ENCODE measurements at places on chromosomes 16 and 17.

- no peak for DNase-seq
Measured at GRCh38 chr16:777826-778225, 10.4 kb downstream of the RPUSD1 start.

DNA sequence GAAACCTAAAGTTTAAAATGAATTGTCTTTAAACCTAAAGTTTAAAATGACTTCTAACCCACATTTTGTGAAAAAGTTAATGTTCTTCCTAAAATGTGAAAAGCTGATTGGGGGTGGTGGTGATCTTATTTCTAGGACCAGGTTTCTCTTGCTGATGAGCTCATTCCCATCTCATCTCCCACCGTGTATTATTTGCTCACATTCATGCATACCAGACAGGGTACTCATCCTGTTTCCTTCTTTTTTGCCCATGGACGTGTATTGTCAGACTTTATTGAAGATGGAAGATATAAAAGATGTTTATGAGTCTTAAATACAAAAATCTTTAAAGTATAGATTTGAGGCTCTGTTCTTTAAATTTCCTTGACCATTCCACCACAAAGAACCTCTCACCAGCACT lies 70.1 kb upstream of the MPHOSPH6 start:
- DNase-seq = no peak

DNA sequence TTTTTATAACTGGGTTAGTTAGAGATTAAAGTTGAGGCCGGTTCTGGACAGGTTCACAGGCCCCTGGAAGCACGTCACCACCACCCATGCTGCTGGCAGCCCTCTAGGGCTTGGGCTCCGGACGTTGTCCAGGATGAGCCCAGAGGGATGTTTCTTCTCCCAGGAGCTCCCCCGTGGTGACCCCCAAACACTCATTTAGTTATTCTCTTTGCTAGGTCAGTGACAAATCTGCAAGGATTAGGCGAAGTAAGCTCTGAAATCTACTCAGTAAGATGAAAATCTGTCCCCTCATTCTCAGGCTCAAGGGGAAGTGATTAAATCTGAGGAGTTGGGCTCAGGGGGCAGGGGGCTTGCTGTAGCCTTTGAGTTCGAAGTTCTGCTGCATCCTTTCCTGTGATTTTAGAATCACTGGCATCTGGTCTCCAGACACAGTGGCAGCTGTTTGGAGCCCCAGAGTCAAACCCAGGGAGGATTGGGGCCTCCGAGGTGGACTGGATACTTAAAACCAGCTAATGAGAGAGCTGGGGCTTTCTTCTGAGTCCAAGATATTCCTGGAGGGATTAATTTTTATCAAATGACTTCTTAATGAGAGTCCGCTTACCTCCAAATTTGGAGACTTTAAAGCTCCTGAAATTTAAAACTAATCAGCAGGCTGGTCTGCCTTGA lies 49.2 kb upstream of the HS3ST2 start:
- no peak for DNase-seq

DNA sequence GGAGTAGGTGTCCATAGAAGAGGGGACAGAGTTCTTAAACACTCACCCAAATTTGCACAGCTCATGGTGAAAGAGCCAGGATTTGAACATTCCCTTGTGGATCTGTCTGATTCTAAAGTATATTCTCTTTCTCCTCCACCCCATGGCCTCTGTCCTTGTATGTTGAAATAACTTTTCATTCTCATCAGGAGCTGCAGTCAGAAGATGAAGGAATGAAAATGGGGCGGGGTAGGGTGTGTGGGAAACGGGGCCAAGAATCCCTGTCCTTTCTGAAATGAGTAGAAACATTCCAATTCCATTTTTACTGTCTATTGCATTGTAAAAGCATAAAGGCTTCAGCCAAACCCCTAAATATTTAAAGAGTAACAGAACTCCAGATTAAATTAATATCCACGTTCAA lies 42.8 kb downstream of the NOG start:
- no peak for DNase-seq

GRCh38 chr17:44842748-44843147 lies 4.9 kb upstream of the HIGD1B start:
- no peak for DNase-seq

GRCh38 chr17:27560668-27561067 lies 70.3 kb upstream of the LGALS9 start:
- no peak for DNase-seq

- no peak for DNase-seq
Measured at GRCh38 chr17:16254773-16255400, 37.9 kb downstream of the PIGL start.

GRCh38 chr17:61420745-61421398 lies 21.2 kb downstream of the TBX2 start:
- DNase-seq = no peak

DNA sequence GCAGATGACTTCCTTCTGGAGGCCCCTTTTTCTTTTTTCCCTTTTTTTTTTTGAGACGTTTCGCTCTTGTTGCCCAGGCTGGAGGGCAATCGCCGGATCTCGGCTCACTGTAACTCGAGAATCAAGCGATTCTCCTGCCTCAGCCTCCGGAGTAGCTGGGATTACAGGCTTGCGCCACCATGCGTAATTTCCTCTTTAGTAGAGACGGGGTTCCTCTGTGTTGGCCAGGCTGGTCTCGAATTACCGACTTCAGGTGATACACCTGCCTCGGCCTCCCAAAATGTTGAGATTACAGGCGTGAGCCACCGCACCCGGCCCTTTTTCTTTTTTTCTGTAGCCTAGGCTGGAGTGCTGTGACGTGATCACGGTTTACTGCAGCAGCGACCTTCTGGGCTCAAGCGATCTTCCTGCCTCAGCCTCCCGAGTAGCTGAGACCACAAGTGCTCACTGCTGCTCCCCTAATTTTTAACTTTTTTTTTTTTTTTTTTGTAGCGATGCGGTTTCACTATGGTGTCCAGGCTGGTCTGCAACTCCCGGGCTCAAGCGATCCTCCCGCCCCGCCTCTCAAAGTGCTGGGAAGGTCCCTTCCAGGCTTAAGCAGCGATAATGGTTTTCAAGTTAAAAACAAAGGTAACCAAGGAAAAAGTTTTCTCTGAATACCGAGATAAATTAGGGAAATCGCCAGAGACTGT lies 956 bp upstream of the IST1 start:
- DNase-seq = no peak

GRCh38 chr17:1986783-1987451 lies 38.2 kb downstream of the RTN4RL1 start:
- DNase-seq = no peak

GRCh38 chr17:61687769-61688168 lies 96.8 kb upstream of the NACA2 start:
- DNase-seq = no peak

DNA sequence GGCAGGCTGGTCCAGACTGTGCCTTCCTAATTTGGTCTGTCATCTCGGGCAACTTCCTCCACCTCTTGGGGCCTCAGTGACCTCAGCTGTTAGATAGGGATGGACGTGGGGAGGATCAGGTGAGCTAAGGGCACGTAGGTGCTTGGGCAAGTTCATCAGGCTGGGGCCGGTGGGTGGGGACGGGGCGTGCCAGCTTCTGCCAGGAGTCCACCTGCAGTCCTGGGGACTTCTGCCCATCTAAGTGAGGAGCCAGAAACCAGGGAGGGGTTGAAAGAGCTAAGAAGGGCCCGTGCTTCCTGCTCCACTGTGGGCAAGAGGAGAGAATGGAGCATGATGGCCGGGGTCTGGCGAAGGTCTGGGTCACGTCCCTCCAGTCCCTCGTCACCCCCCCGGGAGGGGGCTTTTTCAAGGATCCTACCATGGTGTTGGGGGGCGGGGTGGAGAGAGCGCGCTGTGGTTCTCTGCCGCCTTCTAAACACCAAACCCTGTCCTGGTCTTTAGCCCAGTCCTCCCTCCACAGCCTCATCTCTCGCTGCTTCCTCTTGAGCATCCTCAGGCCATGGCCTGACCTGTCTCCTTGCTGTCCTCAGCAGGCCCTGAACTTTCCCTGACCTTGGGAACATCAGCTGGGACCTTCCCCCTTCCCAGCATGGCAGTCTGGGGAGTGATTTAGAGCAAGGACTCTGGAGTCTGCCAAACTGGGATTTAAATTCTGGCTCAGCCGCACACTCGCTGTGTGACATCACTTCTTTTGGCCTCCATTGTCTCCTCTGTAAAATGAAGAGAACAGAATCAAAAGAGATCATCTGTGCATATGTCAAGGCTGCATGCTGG lies 21.6 kb downstream of the SPNS2 start:
- no peak for DNase-seq

DNA sequence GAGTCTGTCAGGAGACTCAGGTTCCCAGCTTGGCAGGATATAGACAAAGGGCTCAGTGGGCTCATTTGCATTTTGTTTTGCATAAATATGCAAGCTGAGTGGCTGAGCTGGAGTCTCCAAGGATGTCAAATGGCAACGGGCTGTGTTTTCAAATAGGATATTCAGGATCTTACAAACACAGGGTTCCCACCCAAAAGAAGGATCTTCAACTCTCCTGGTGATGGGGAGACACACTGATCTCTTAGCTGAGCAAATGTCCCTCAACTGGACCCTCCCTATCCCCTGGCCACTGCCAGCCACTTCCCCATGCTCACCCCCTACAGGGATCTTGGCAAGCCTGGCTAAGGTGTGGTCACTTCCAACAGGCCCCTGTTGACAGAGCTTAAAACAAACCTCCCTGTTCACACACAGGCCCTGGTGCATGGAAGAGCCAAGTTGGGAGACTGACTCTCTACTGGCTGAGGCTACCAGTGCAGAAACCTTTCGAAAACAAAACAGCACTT lies 61.6 kb downstream of the SOX9 start:
- no peak for DNase-seq

DNA sequence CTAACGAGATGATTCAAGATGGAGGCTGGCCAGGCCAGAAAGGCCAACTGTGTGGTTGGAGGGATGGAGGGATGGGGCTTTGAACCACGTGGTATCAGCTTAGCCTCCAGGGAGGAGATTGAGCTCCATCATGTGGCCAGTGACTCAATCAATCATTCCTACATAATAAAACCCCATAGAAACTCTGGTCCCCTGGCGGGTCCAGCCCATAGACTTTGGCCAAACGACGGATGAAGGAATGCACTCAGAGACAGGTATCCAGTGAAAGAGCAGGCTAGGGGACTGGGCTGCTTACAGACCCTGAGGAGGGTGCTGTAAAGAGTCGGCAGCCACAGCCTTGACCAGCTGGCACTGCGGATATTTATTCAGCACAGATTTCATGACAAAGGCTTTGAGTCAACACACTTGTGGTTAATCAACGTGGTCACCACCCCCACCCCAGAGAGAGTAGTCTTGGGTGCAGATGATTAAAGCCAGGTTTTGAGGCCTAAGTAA lies 308.7 kb upstream of the TNRC6C start:
- DNase-seq = no peak

DNA sequence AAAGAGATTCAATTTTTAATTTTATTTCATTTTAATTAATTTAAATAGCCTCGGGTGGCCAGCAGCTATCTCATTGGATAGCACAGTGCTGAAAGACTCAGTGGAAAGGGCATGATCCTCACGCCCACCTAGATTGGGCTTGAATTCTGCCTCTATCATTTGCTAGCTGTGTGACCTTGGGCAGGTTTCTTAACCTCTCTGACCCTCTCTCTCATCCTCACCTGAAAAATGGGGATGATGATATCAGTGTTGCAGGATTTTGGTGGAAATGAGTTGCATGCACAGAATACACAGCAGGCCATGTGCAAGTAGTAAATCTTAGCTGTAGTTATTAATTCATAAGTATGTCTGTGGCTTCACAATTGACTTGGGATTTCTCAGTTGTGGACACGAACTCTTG lies 272.4 kb upstream of the XYLT1 start:
- DNase-seq = no peak

DNA sequence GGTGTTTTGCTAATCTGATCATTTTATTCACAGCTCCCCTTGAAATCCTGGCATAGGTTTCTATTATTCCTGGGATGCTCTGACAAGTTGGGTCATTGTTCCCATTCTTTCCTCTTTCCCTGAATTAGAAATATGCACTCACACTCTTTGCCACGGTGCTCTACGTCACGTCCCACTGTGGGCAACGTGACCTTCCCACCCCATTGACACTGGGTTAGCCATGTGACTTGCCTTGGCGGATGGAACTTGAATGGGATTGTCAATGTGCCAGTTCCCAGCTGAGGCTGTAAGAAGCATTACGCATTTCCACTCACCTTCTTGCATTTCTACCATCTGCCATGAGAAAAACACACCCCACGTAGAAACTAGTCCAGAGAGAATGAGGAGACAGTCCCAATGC lies 492.4 kb downstream of the SHISA9 start:
- no peak for DNase-seq

GRCh38 chr16:26963109-26963508 lies 103.6 kb upstream of the C16orf82 start:
- DNase-seq = no peak

GRCh38 chr17:74211141-74211911 lies 2.0 kb upstream of the TTYH2 start:
- no peak for DNase-seq

DNA sequence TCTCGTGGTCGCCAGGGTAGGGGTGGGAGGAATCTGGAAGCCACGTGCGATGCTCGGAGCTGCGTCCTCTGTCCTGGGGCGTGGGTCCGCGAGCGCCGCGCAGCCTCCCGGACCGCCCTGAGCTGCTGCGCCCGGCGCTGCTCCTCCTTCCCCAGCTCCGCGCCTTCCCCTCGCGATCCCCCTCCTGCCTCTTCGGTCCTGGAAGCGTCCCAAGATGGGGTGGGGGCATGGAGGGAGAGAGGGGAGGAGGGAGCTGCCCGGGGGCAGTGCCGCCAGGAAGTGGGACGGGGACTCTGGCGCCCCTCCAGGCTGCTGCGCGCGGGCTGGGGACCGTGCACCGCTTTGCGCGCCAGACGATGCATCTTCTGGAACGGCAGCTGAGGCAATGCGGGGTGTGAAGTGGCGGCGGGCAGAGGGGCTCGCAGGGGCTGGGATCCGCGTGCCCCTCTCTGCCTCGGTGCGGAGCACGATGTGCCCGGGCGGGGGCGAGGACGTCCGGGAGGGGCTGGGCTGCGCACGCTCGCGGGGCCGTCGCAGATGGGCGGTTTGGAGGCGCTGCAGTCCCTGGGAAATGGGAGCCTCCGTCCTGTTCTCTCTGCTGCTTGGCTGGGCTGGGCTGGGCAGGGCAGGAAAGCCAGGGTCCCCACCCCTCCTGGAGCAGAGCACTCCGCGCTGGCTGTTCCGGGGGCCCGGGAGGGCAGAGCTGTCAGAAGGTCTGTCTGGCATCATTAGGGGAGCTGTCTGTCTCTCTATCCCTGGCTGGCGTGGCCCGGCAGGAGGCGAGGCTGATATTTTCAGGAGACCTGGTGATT lies 388.0 kb downstream of the SEC14L1 start:
- DNase-seq = no peak

DNA sequence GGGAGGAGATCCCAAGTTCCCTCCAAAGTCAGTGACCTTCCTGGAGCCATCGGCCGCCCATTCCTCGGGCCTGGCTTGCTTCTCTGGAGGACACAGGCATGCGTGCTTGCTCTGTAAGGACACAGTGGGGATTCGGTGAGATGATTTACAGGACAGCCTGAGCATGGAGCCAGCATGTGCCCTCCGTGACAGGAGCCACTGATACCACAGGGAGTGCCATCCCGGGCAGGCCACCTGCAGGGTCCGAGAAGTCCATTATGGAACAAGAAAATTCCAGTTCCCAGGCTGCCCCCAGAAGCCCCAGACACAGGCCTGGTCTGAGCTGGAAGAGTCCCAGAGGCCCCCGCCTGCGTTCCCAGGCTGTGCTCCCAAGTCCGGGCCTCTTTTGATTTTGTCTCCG lies 47.9 kb downstream of the FOXL1 start:
- no peak for DNase-seq

GRCh38 chr17:13395346-13395745 lies 206.4 kb downstream of the HS3ST3A1 start:
- DNase-seq = no peak

- DNase-seq = peak; percentile 81
Measured at GRCh38 chr17:19755821-19756510, 7.9 kb upstream of the ALDH3A1 start.

- DNase-seq = no peak
Measured at GRCh38 chr16:56257666-56258342, 66.5 kb downstream of the GNAO1 start.
